LoVo (cell line): ENCODE measurements at places on chromosomes 11 and 22.

GRCh38 chr11:114683007-114683406 is 4.7 kb downstream of the NXPE2 start:
- DNase-seq = no peak

- no peak for DNase-seq
Observed at GRCh38 chr11:119700536-119701346, 28.3 kb downstream of the NECTIN1 start.

GRCh38 chr22:39674536-39674935 is 104.0 kb downstream of the CACNA1I start:
- DNase-seq = no peak

- DNase-seq = peak; percentile 86
Observed at GRCh38 chr11:6353367-6353987, 33.2 kb upstream of the CAVIN3 start.

GRCh38 chr11:37632748-37633147 is 1034.7 kb upstream of the RAG2 start:
- DNase-seq = no peak

DNA sequence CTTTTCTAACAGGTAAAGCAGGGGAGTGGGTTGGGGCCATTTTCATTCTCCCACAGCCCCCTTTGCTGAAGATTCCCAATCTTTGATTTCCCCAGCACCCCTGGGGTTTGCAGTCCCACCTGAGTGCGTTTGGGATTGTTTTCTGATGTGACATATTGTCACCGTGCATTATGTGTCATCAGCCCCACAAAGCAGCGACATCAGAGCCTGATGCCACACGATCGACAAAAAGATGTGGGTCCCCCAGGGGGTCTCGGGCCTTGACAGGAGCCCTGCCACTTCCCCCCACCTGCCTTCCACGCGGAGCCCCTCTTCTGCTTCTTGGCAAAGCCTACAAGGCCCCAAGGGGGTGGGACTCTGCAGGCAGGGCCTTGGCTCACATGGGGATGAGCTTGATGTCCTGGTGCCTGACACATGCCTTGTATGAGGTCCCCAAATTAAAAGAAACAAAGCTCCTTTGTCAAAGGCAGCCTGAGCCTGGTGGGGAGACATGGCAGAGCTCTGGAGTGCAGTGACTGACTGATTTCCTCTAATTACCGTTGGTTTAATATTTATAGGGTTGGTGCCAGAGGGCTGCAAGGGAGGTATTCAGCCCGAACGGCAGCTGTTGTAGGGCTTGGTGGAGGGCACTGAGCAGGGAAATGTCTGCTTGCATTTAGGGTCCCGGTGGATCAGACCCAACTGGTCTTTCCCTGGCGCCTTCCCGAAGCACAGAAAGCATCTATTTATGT is 149.2 kb downstream of the MIAT start:
- DNase-seq = no peak

GRCh38 chr11:128645968-128646367 is 47.9 kb upstream of the FLI1 start:
- DNase-seq = no peak

GRCh38 chr22:25748704-25749103 is 6.7 kb downstream of the MYO18B start:
- no peak for DNase-seq

DNA sequence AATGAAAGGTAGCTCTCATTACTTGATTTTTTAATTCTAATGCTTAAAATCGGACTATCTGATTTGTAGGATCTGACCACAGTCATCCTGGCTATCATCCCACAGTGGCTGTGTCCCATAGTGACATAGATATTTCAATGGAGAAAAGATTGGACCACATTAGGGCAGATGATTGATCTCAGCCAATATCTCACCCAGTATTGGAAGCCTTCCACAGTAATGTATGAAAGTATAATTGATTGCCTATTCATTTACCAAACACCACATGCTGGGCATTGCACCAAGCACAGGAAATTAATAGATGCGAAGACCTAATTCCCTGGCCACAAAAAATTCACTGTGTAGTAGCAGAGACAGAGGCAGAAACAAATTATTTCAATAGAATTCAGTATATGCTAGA is 37.6 kb downstream of the FZD4 start:
- DNase-seq = no peak

DNA sequence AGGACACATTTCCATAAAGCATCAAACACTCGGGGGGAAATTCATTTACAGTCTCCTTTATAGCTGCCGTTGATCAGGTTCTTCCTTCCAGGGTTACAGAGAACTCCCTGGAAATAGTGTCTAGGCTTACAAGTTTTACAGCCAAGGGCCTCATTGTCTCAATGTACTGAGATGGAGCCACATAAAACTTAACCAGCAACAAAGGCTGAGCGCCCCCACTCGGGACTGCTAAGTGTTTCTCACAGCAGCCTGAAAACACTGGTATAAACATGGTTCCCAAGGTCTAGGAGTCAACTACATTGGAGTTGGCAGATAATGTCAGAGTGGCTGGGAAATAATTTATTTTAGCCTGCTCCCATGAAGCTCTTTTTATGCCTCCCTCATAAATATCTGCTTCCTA is 686.2 kb downstream of the OPCML start:
- no peak for DNase-seq

DNA sequence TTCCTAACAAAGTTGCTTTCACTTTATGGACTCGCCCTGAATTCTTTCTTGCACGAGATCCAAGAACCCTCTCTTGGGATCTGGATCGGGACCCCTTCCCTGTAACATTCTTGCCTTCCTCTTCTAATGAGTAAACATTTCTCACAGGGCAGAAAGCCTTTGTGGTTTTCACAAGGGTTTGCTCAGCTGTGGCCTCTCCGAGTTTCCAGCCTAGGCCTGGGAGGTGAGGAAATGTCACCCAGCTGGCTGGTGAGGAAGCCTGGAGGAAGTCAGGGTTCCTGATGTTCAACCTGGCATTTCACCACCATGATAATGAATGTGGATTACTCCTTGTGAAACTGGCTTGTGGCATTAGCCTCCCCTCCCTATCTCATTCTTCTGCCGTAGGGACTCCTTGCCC is 224.9 kb downstream of the DSCAML1 start:
- no peak for DNase-seq

DNA sequence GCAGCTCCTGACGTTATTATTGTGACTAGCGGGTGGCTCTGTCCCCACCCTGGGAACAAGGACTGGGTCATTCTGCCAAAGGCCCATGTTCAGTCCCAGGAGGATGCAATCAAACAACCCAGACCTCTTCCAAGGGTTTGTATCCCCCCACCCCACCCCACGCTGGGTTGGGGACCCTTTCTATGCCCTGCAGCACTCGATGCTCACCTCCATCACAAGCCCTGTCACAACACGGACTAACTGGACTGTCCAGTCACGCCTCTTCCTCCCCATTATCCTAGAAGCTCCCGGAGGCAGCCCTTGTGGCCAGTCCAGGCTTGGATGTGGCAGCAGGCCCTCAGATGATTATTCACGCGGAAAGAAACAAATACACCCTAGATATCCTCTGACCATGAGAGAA is 3.7 kb downstream of the SHANK2 start:
- no peak for DNase-seq

- no peak for DNase-seq
Observed at GRCh38 chr11:8810540-8811301, 100.3 kb upstream of the AKIP1 start.

GRCh38 chr22:50719814-50720300 is 18.1 kb upstream of the ACR start:
- DNase-seq = no peak

GRCh38 chr11:11588891-11589290 is 32.9 kb downstream of the GALNT18 start:
- DNase-seq = no peak

GRCh38 chr22:30288419-30289140 is 725 bp downstream of the CASTOR1 start:
- no peak for DNase-seq

DNA sequence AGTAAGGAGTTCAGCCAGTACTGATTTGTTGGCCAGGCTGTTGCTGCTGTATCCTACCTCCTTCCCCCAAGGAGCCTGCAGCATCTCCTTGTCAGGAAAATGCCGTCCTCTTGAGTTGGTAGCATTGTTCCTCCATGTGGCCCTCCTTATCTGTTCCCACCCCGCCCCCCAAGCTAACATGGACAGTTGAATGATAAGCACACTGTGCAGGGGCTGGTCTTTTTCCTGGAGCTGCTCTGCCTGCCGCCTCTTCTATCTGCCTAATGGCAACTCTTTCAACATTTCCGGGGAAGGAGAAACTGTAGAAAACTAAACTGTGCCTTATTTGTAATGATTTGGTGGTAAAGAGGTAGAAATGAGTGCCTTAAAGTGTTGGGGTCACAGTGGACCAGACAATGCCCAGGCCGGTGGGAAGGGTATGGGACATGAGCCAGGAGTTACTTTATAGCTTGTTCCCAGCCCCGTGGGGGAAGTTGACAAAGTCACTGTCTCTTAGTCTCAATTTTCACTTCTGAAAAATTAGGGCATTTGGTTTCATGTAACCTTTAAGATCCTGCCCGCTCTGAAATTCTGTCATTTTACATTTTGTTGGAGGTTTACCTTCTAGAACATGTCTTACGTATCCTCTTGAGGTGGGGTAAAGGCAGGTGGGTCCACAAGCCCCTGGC is 4.5 kb downstream of the FAM118A start:
- no peak for DNase-seq

DNA sequence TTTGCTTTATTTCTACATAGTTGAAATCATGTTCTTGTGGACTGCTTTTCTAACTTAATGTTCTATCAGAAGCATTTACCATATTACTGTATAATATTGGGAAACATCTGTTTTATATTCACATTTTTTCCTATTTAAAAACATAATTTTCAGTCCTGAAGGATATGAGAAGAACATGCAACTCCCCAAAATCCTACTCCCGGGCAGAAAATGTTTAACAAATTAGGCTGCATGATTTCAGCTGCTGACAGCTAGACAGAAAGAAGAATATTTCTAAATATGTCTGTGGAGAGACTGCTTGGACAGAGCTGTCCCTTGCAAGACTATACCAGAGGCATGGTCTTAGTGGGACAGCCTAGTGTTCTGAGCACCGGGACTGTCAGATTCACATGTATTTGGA is 15.7 kb upstream of the AMPD3 start:
- no peak for DNase-seq

- DNase-seq = no peak
Observed at GRCh38 chr22:49289822-49290679, 537.6 kb downstream of the BRD1 start.

GRCh38 chr11:69963533-69964246 is 114.4 kb upstream of the ANO1 start:
- DNase-seq = no peak

DNA sequence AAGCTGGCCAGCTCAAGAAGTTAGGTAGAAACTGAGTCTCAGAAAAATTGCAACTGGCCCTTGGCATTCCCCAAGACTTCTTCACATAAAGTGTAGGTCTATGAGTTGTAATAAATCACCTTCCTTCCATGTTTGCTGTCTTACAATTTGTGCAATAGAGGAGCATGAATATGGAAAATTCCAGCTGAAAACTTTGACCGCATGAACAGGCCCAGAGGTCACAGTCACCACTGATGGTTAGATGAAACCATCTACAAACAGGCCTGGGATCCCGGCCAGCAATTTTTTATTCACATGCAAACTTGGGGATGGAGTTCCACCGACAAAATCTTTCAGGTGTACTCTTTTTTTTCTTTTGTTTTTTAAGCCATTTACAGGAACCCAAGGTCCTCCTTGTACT is 88.1 kb downstream of the SERGEF start:
- no peak for DNase-seq

GRCh38 chr11:113647108-113647507 is 59.0 kb downstream of the TMPRSS5 start:
- DNase-seq = no peak

DNA sequence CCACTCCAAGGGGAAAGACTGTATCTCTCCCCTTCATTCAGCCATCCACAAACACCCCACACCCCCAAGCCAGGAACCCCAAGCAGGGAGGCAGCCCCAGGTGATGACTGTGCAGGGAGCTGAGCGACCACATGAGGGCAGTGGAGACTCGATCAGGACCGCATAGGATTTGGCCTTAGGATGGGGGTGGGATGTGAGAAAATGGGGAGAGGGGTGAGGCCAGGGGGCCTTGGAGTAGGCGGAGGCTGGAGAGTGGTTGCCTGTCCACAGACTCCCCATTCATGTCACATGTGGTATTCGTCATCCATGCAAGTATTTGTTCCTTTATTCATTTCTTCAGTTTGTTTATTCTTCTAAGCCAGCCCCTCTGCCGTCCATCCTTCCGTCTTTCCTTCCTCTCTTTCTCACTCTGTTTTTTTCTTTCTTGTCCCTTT is 2.7 kb upstream of the RHOD start:
- peak; percentile 42 for DNase-seq

DNA sequence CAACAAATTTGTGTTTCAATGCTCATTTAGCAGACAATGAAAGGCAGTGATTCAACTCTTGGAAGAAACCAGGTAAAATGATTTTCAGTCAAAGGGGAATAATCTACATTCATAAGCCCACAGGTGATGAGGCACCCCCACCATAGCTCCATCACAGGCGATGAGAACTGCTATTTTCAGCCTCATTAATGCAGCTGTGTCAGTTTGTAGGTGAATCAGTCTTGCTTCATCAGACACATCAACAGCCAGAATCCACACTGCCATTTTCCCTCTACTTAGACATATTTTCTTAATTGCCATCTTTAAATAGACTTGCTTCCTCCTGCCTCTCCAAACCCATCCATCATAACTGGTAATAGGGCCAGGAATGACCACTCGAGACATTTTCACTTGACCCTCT is 701.0 kb downstream of the OPCML start:
- no peak for DNase-seq

GRCh38 chr11:2892215-2892966 is 6.8 kb upstream of the CDKN1C start:
- DNase-seq = peak; percentile 11

GRCh38 chr11:69262918-69263735 is 30.8 kb upstream of the MYEOV start:
- no peak for DNase-seq

DNA sequence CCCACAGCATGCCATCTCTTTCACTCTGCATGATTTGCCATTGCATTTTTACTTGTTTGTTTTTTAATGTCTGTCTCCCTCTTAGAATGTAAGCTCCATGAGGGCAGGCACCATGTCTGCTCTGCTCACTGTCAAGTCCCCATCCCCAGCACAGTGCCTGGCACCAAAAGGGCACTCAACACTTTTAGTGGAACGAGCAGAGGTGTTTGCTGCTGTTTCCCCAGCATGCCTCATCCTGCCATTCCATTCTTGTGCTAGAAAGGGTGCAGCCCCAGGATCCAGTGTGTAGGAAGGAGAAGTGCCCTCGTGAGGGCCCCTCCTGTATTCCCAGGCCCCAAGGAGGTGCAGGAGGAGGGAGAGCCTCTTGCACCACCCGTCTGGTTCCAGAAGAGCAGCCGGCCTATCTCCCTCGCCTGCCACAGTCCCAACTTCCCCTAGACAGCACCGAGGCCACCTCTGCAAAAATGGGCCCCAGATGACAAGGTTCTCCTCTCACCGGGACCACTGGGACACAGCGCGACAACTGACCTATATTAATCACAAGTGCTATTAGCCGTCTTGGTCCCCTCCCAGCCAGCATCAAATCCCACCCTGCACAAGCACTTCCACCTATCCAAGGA is 33.3 kb upstream of the CACNG2 start:
- no peak for DNase-seq

- DNase-seq = no peak
Observed at GRCh38 chr11:65454311-65454695, 31.7 kb downstream of the NEAT1 start.
